Activated naive CD8-positive, alpha-beta T cell treated with anti-CD3 and anti-CD28 coated beads, Interleukin-2, amount 50 U/mL, for 16 hours (primary cell): ENCODE measurements at places on chromosomes 11 and 22.

DNA sequence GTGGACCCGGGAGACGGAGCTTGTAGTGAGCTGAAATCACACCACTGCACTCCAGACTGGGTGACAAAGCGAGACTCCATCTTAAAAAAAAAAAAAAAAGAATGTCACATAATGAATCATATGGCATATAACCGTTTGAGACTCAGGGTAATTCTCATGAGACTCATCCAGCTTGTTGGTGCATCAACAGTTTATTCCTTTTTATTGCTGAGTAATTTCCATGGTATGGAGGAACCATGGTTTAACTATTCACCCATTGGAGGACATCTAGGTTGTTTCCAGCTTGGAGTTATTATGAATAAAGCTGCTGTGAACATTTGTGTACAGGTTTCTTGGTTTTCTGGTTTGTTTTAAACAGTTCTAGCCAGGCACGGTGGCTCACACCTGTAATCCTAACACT, 25.3 kb downstream of the PPARA start:
- no peak for DNase-seq

DNA sequence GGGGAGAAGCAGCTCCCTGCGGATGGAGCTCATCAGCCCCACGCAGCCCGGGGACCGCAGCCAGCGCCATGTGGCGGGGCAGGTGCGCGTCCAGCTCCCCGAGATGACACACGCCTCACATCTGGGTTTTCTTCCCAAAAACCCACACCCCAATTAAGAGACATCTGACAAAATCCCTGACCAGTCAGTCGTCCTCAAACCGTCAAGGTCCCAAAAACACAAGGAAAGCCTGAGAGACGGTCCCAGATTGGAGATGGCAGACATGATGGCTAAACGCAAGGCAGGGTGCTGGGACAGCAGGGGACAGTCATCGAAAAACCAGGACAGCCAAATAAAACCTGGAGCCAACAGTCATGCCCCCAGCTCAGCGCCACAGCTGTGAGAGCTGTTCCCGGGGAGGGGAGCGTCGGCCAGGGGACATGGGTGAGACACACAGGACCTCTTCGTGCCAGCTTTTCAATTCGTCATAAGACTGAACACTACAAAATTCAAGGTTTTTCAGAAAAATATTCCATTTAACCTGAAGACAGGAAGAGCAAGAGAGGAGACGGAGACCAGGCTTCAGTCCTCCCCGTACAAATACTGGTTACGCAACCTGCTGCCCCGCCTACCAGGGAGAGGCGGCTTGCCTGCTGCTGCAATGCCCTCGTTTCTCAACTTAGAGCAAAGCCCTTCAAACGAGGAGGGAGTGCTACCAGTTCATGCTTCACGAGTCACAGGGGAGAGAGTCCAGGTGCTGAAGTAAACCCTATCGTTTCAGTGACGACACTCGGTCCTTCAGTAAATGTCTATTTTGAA, 10.5 kb downstream of the TOLLIP start:
- no peak for DNase-seq

DNA sequence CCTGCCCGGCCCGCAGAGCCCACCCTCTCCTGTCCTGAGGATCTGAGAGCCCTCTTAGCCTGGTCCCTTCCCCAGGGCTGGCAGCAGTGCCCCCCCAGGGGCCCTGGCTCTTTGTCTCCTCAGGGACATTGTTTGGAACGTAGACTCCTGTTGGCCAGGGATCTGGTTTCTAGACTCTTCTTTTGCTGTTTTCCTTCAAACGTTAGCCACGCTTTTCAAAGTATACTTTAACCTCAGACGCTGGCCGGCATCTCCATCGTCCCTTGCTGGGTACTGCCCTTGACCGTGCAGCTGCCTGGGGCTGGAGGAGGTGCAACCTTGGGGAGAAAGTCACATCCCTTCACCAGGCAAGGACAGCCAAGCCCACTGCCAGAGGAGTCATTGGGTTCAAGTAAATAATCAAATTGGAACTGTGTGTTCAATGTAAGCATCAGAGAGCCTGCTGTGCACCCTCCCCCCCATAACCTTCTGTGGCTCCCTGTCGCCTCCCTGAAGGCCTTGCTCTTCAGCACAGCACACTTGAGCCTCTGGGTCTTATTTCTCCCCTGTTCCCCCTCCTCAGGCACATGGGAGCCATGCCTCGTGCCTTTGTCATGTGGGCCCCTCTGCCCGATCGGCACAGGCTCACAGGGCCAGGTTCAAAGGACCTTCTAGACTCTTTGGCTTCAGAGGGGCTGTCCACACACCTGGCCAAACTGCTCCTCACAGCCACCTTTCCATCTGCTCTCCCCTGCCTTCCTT, 21.8 kb upstream of the WNT7B start:
- no peak for DNase-seq

DNA sequence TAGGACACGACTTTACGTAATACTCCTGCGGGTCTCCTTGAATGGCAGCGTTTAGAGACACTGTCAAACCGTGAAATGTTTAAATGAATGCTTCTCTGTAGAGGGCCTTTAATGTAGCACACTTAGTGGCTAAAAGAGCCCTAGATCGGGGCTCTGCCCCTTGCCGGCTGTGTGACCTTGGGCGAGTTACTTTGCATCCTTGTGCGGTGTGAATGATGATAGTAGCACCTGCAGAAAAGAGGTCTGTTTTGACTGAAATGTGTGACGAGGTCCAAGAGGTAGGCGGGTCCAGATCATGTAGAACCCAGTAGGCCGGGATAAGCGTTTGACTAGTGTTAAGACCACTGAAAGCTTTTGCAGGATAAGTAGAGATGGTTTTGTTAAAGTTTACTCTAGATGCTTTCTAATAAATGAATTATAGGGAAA, 866 bp downstream of the MED17 start:
- no peak for DNase-seq

DNA sequence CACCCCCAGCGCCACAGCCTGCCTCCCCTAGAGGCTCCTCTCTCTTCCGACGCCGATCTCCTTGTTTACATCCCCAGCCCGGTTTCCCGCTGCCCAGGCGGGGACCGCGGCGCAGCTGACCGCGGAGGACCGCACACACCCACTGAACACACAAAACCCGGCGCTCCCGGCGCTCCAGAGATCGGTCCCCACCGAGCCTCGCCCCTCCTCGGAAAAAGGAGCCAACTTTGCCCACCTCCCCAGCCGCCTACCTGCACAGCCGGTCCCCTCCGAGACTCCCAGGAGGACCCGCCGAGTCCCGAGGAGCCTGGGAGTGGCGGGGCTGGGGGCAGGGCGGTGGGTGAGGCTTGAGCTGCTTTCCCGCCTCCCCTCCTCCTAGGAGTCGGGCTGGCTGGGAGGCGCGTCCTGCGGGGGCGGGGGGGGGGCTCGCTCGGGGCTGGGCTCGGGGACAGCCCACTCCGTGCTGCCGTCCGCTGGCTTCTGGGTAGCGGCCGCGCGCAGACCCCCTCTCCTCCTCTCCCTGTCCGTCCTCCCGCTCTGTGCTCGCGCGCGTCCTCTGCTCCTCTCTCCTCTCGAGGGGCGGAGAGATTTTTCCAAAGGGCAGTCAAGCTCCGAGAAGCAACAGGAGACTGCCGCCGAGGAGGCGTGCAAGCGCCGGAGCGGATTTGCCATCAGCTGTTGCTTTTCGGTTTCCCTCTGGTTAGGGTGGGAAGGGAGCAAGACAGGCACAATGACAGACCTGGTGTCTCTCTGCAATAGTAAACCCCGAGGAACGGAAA, at the start of gene FXYD6:
Gene FXYD6, minus strand, starts transcription at position 318 of the 779 bp plus-strand sequence. CDS start 33,882 bp downstream, outside the sequence.
- DNase-seq = no peak

- DNase-seq = no peak
These were observed 160.9 kb downstream of the ENTHD1 start for GRCh38 chr22:39732625-39733024.

DNA sequence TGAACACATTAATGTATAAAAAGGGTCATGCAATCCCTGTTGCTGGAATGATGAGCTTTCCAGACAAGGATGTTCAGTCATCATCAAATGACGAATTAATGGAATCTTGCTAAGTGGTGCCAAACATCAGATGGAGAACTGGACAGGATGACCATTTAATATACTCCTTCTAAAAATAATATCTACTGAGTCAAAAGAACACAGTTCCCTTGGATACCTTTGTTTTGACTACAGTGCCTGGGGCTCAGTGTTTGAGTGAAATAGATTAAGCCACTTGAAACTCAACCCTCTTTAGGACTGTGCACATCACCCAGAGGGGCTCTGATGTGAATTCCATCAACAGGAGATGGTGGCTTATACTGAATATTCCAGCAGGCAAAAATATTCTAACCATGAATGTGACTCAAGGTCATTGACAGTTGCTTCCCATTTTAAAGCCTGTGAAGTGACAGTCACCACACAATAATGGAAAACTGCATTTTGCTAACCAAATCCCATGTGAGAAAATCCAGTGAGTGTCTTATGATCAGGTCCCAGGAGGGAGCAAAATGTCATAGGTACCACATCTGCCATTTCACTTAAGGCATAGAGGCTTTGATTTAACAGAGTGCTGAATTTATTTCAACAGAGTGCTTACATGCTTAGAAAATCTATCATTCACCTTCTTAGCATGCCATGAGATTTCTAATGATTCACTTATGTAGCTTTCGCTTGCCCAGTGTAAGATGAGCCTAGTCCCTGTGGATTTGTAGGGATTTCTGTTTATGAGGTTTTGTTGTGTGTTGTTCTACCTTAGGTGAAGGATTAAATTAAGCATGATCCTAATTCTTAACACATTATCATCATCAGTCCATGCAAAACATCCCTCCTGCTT, 41.3 kb upstream of the SLN start:
- no peak for DNase-seq

DNA sequence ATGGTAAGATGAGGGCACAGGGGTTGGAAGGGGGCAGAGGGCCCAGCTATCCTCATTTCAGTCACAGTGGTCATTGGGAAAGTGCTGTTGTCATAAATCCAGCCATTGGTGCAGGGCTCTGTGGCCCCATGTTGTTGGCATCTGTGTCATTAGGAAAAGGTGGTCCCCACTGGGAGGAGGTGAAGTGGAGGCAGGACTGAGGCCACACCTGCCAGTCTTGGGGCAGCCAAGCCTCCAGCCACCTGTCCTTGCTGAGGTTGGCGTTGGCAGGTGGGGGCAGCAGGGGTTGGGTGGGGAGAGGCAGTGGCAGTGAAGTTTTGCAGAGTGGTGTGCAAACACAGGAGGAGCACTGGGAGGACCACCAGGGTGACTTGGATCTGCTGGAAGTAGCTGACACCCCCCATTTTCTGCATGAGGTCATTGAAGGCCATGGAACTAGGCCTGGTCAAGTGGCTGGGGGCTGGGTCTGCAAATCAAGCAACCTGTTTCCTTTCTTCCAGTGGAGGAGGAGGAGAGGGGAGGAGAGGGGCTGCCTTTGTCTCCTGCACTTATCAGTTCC, 25.3 kb downstream of the SLC22A6 start:
- no peak for DNase-seq

DNA sequence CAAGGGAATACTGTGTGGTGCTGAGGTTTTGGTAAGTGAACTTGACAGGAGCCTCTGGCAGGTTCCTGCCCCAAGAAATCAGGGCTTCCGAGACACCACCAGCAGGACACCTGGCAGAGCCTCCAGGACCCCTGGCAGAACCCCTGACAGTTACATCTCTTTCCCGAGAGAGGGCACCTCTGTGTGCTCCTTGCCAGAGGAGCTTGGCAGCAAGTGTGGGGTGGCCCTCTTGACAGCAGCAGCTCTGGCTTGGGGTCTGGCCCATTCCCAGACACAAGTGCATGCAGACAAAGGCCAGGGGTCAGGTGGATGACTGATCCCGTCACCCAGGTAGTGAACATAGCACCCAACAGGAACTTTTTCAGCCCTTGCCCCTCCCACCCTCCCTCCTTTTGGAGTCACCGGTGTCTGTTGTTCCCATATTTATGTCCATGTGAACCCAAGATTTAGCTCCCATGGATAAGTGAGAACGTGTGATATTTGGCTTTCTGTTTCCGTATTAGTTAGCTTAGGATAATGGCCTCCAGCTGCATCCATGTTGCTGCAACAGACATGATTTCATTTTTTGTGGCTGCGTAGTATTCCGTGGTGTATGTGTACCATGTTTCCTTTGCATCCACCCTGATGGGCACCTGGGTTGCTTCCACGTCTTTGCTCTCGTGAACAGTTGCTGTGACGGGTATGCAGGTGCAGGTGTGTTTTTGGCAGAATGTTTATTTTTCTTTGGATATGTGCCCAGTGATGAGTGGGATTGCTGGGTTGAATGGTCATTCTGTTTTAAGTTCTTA, 21.2 kb upstream of the OSBPL5 start:
- DNase-seq = no peak

GRCh38 chr11:45725776-45726492, 60.5 kb upstream of the CHST1 start:
- DNase-seq = no peak

DNA sequence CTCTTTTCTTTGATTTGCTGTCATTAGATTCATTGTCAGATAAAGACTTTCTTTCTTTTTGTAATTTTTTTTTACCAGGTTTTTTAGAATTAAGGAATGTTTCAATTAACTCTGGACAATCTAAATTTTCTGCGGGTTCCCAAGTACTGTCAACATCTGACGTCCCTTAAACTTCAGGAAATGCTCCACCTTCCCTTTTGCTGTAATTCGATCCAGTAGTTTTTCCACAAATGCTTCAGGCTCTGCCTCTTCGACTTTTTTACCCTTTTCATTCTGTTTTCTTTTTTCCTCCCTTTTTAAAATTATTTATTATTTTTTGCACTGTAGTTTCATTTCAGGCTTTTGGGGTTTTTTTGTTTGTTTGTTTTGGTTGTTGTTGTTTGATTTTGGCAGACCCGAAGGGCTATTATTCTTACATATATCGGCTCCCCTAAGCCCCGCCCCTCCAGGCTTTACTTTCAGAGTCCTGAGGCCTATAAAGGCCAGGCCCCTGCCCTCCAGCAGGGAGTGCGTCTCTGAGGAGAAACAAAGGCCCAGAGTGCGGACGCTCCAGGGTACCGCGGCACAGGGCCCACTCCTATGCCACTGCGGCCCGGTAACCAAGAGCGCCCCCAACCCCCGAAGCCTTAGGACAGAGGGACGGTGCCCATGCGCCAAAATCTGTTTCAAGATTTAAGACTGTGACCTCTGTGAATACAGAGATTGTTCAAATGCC, 116.4 kb downstream of the TYR start:
- no peak for DNase-seq

GRCh38 chr11:102192349-102193066, 82.3 kb downstream of the YAP1 start:
- DNase-seq = no peak

DNA sequence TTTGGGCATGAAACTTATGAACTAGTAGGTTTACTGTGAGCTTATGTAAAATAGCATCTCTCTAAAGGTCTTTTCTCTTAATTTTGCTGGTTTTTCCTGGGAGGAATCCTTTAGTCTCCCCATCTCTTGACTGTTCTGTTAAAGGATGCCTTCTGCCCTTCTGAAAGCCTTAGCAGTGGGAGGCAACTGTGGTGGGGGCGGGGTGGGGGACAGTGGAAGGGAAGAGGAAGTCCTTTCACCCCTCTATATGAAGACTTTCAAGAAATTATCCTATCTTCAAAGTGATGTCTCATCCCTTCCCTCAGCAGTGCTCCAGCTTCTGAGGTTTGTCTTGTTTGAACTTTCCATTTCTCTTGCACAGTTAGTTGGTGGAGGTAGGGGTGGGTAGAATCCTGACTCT, 73.1 kb downstream of the ELP4 start:
- no peak for DNase-seq

DNA sequence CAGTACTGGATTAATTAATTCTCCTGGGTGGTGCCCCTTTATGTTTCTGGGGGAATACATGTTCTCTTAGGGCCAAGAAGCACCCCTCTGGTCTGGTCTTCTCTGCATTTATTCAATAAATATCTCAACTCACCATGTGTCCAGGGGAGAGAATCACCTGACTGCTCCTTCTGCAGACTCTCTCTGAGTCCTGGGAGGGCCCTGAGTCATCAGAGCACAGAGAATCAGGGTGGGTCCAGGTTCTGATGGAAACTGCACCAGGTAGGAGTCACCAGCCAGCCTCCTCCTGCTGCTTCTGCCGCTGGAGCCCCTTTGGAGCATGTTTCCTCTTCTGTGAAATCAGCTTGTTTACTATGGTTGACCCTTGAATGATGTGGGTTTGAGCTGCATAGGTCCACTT, 107.7 kb upstream of the PLET1 start:
- no peak for DNase-seq
